Aortic smooth muscle cell (primary cell): ENCODE measurements at places on chromosomes 2 and 18. TPM values are rescaled to one million over a fixed set of nuclear protein-coding genes. Genes with fewer than 3 reads are reported as not detected.

Gene LYG1
- total RNA-seq, result 0.26 TPM in 1 of 2 replicates, not detected in the other

Gene PLCL1
- 18.6 and 40.2 TPM in 2 replicates for total RNA-seq

Gene AAMP
- 138 and 157 TPM in 2 replicates for total RNA-seq

Gene GKN2
- not detected in 2 replicates for total RNA-seq

Gene MDH1B
- total RNA-seq, result 1.3 and 1.7 TPM in 2 replicates

Gene CDK15
- total RNA-seq, result 0.12 TPM in 1 of 2 replicates, not detected in the other

Gene FKBP7
- total RNA-seq, result 51.4 and 67.8 TPM in 2 replicates

Gene BZW1
- total RNA-seq, result 2,052 and 2,136 TPM in 2 replicates

Gene STPG4
- total RNA-seq, result 0.44 and 0.53 TPM in 2 replicates

Gene ICOS
- total RNA-seq, result not detected in 2 replicates

Gene CDH7
- not detected in 2 replicates for total RNA-seq

Gene DSG1
- total RNA-seq, result not detected in 2 replicates

Gene REG3G
- not detected in 2 replicates for total RNA-seq

Gene TMEM150A
- 5.9 and 8.1 TPM in 2 replicates for total RNA-seq

Gene OR6B2
- not detected in 2 replicates for total RNA-seq

Gene TCF7L1
- 2.0 and 4.6 TPM in 2 replicates for total RNA-seq

Gene ANKRD39
- 6.2 and 7.0 TPM in 2 replicates for total RNA-seq

Gene PRKAG3
- total RNA-seq, result 0.40 and 1.9 TPM in 2 replicates

Gene RAPH1
- 15.9 and 19.4 TPM in 2 replicates for total RNA-seq

Gene NCKAP5
- total RNA-seq, result 0.66 and 1.2 TPM in 2 replicates

Gene ANKRD36
- 24.3 and 25.5 TPM in 2 replicates for total RNA-seq

Gene UGT1A4
- total RNA-seq, result not detected in 2 replicates

Gene EFHD1
- 1.1 and 5.5 TPM in 2 replicates for total RNA-seq

Gene POU3F3
- 0.06 and 0.13 TPM in 2 replicates for total RNA-seq

Gene CLEC4F
- not detected in 2 replicates for total RNA-seq

Gene CPO
- 0.12 and 0.13 TPM in 2 replicates for total RNA-seq

Gene MROH2A
- not detected in 2 replicates for total RNA-seq

Gene MATN3
- 0.26 and 0.44 TPM in 2 replicates for total RNA-seq

Gene RAB27B
- 5.0 and 10.6 TPM in 2 replicates for total RNA-seq

Gene RAD51AP2
- total RNA-seq, result not detected in 2 replicates

Gene SEMA4C
- total RNA-seq, result 16.0 and 18.1 TPM in 2 replicates

Gene NPHP1
- total RNA-seq, result 6.9 and 9.0 TPM in 2 replicates

Gene NT5DC4
- total RNA-seq, result not detected in 2 replicates

Gene SKOR2
- total RNA-seq, result not detected in 2 replicates

Gene TUBA3E
- not detected in 2 replicates for total RNA-seq

Gene CAPN14
- total RNA-seq, result 0.12 and 0.26 TPM in 2 replicates

Gene NABP1
- 27.7 and 28.3 TPM in 2 replicates for total RNA-seq

Gene HOXD13
- total RNA-seq, result not detected in 2 replicates

Gene ARHGAP28
- total RNA-seq, result 4.9 and 5.1 TPM in 2 replicates

Gene VPS4B
- total RNA-seq, result 42.5 and 47.8 TPM in 2 replicates

Gene CCDC141
- 2.6 and 7.9 TPM in 2 replicates for total RNA-seq

Gene OTOS
- not detected in 2 replicates for total RNA-seq

Gene TDRD15
- total RNA-seq, result not detected in 2 replicates
